ENCODE measurements at places on chromosomes 16 and 17.

GRCh38 chr17:30414486-30414885 lies 35.8 kb downstream of the CPD start:
- DNase-seq, result no peak

- DNase-seq, result no peak
These were observed 49.8 kb downstream of the WDR45B start for GRCh38 chr17:82598256-82599119.

DNA sequence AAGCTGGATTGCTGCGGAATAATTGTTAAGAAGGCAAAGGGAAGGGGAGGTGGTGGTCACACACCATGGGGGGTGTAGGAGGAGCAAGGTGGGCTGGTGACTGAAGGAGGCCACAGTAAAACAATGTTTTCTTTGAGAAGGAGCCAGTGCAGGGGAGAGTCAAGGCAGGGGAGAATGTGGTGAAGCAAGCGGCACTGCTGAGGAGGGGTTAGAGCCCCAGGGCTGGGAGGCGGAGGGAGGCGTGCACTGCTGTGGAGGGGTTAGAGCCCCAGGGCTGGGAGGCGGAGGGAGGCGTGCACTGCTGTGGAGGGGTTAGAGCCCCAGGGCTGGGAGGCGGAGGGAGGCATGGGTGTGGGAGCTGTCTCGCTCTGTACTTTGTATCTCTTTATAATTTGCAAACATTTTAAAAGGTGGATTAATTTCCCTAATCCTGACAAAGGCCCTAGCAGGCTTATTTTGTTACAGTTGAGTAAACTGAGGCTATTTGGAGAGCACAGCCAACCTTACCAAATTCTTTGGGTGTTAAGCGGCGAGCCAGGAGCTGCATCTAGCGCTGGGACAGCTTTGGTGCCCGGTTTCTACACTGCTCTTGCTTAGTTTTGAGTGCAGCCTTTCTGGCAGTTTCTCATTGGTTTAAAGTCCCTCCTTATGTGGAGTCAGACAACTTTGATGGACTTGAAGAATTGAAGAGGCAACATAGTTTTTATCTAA lies 20.9 kb downstream of the RPTOR start:
- no peak for DNase-seq

DNA sequence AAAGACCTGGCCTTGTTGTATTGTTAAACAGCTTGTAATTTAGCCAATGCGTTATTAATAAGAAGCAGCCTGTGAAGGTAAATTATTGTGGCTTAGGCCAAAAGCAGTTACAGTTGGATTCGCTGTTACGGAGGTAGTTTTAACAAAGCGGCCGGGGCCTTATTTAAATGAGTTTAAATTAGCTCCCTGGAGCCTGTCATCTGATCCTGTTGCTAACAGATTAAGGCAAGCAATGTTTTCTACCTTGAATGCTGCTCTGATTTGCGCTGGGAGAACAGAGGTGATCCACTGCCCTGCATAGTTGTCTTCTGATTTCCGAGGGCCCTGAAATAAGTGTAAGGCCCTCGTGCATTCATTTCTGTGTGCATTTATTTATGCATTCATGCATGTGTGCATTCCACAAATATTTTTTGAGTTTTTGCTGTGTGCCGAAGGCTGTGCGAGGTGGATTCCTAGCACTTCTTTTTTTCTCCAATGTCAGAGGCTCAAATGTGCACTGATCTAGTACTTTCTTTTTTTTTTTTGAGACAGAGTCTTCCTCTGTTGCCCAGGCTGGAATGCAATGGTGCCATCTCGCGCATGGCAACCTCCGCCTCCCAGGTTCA lies 10.9 kb downstream of the SEC14L5 start:
- no peak for DNase-seq

DNA sequence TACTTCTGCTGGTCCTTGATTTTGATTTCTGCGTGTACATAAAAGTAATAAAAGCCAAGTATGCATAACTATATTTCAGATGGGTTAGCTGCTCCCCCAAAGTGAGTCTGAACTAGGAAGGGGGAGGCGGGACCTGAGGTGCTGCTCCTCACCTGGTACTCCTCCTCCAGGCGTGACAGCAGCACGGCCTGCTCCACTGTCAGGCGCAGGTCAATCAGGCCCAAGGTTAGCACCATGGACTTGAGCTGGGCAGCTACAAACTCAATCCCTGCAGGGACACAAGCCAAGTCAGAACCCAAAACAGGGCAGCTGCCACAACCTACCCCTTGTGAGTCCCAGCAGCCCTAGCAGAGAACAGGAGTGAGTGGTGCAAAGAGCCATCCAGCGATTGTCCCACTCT lies 18.0 kb downstream of the ATPAF2 start:
- no peak for DNase-seq

DNA sequence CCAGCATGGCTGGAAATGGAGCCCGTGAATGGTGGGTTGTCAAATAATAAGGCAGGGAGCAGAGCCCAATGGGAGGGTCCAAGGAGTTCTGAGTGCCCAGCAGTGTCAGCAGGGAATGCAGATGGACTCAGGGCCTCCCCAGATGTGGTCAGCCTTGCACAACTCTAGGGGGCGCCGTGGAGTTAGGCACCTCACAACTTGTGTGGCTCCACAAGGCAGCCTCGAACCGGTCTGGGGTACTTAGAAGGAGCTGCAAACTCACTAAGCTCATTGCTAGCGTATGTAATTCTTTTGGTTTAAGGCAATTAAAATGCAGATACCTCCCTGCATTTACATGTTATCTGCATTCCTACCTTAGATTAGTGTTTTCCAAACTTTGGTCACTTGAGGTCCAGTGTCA lies 18.1 kb downstream of the IRF8 start:
- no peak for DNase-seq

GRCh38 chr17:5874486-5874885 lies 195.7 kb upstream of the WSCD1 start:
- no peak for DNase-seq

DNA sequence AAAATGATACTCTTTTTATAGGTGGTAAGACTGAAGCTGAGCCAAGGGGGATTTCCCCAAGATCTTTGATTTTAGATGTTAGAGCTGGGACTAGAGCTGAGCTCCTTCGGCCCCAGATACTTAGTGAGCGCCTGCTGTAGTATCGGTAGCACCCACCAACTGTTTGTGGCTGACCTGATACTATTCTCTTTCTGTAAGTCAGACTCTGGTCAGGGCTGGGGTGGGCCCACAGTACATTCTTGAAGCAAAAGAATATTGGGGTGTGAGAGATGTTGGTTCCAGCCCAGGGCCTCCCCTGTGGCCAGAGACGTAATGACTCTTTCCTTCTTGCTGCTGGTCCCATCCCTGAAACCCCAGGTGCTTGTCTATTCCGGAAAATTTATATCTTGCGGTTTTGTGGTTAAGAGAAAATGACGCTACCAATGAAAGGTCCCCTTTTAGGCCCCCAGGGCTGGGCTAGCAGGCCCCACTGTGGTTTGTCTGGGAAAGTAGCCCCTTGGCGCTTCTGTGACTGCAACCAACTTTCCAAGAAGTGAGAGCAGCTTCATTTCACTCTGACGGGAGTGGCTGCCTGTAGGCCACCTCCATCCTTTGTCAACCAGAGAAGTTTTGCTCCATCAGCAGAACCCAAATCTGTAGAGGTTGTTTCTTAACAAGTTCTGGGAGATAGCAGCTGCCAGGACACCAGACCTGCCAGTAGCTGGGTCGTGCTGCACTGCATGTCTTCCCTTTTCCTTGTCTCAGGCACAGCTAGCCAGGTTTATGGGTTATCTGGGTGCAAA lies 86.4 kb upstream of the LGALS9 start:
- no peak for DNase-seq

DNA sequence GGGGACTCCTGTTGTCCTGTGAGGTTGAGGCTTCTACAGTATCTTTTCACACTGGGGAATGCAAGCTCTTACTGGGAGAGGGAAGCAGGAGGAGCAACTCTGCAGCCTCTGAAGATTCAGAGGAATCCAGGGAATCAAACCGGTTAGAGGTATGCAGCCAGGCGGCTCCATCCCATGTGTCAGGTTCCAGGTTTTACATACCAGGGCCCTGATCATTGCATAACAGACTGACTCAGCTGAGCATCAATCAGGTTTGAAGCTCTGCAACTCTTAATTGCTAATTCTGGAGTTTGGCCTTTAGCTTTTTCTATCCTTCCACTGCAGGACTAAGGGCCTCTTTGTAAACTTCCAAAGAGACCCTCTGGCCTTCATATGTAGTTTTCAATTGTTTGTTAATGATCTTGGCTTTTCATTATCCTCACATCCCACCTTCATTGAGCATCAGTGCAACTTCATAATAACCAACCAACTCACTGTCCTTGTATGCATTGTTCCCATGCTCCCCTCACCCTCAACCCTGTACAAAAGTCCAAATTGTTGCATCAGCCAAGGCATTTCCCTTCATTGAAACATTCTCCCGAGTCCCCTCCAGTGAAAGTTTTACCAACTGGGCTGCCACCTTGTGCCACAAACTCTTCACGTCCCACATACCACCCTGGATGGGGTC lies 59.7 kb upstream of the DHX40 start:
- no peak for DNase-seq

DNA sequence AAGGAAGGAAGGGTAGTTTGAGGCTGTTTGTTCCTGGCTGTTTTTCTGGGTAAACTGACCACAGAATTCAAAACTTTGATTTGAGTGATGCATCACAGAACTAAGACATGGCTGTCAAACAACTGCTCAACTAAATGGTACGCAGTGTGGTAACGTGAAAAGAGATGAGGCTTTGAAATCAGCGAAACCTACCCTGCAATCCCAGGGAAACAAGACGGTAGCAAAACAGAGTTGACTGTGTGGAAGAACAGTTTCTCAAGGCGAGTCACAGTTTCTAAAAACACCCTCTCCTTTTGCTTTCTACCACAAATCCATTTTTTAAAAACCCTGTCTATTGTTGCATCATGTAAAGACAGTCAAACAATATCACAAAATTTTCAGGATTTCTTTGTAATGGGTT lies 156.0 kb upstream of the MAF start:
- DNase-seq, result no peak

- DNase-seq, result no peak
These were observed 21.9 kb downstream of the ORC6 start for GRCh38 chr16:46711106-46712058.

GRCh38 chr17:71176928-71177443 lies 943.8 kb upstream of the SOX9 start:
- no peak for DNase-seq

- no peak for DNase-seq
These were observed 23.8 kb upstream of the SLC12A3 start for GRCh38 chr16:56841233-56841632.

DNA sequence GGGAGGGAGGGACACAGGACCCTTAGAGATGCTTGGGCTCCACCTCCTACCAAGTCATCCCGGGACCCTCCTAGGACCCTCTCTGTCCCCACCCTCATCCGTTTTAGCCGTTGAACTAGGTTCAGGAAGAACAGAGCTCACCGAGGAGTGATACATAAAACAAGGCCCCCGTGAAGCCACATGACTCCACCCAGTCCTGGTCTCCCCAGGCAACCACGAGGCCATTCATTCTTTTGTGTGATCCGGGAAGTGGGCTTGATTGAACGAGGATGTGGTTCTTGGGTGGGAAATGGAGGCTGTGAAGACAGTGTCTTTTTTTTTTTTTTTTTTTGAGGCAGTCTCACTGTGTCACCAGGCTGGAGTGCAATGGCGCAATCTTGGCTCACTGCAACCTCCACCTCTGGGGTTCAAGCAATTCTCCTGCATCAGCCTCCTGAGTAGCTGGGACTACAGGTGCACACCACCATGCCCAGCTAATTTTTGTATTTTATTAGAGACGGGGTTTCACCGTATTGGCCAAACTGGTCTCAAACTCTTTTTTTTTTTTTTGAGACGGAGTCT lies 14.8 kb downstream of the TRARG1 start:
- no peak for DNase-seq

- DNase-seq, result no peak
These were observed 37.3 kb downstream of the BCO1 start for GRCh38 chr16:81275795-81276194.

GRCh38 chr16:27304881-27305745 lies 8.7 kb upstream of the IL4R start:
- no peak for DNase-seq

DNA sequence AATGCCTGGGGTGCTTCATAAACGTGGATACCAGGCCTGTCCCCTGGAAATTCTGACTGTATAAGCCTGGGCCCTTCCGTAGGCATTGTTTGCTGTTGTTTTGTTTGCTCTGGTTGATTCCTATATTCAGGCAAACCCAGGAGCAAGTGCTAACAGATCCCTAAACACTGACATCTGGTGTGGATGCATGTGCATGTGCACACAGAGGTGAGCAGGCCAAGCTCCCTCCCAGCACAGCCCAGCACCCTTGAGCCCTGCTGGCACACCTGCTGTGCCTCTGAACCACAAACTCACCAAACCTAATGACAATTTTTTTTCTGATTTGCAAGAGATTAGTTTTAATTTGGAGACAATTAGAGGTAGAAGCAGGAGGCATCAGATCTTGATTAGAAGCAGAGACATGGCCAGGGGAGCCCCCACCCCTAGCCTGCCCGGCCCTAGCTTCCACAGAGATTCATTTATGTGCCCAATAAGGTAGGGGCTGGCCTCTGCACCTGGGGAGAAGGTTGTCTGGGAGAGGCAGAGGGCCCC lies 40.4 kb downstream of the TMEM132E start:
- no peak for DNase-seq

GRCh38 chr17:80953471-80954315 lies 37.9 kb upstream of the CHMP6 start:
- DNase-seq, result no peak

GRCh38 chr16:66925322-66925840 lies at the start of gene RRAD:
Gene RRAD, minus strand, starts transcription at chr16:66925535. Its CDS starts 356 bp downstream, at chr16:66925179.
- peak; percentile 31 for DNase-seq

GRCh38 chr17:40094874-40095273 lies 5.5 kb downstream of the NR1D1 start:
- no peak for DNase-seq

DNA sequence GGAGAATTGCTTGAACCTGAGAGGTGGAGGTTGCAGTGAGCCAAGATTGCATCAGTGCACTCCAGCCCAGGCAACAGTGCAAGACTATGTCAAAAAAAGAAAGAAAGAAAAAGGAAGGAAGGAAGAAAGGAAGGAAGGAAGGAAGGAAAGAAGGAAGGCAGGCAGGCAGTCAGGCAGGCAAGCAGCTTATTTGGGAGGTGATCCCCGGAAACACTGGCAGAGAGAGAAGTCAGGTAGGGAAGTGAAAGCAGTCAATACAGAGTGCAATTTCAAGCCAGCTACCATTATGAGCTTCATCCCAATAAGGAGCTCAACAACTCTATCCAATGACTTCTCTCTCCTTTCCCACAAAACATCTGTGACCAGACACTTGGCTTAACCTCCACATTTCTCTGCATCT lies 83.0 kb upstream of the TBC1D3K start:
- DNase-seq, result no peak

- DNase-seq, result no peak
These were observed 21.4 kb upstream of the JPH3 start for GRCh38 chr16:87580855-87581261.

- DNase-seq, result no peak
These were observed 10.6 kb downstream of the SSTR5 start for GRCh38 chr16:1082952-1083675.

- DNase-seq, result no peak
These were observed 59.0 kb upstream of the CACNG5 start for GRCh38 chr17:66775881-66776400.

GRCh38 chr17:40100669-40101366 lies 429 bp upstream of the NR1D1 start:
- peak; percentile 95 for DNase-seq

- DNase-seq, result peak; percentile 31
These were observed 85.2 kb downstream of the GLG1 start for GRCh38 chr16:74521691-74522090.

- DNase-seq, result no peak
These were observed 8.1 kb downstream of the NDE1 start for GRCh38 chr16:15658149-15658548.
